Smooth muscle cell of the coronary artery (primary cell): ENCODE measurements at places on chromosomes 3 and 15. TPM values are rescaled to one million over a fixed set of nuclear protein-coding genes. Genes with fewer than 3 reads are reported as not detected.

FOXP1 gene
- 56.7 and 83.2 TPM in 2 replicates for total RNA-seq

GOLGA8H gene
- total RNA-seq: 0.30 TPM in 1 of 2 replicates, not detected in the other

COL8A1 gene
- total RNA-seq: 7.8 and 179 TPM in 2 replicates

FSD2 gene
- under 0.01 TPM in 1 of 2 replicates, not detected in the other for total RNA-seq

SCG3 gene
- total RNA-seq: not detected in 2 replicates

KCNAB1 gene
- total RNA-seq: 0.59 and 2.5 TPM in 2 replicates

YEATS2 gene
- 24.0 and 28.3 TPM in 2 replicates for total RNA-seq

C3orf85 gene
- total RNA-seq: not detected in 2 replicates

CCR3 gene
- 0.94 TPM in 1 of 2 replicates, not detected in the other for total RNA-seq

ZPLD1 gene
- 0.38 TPM in 1 of 2 replicates, not detected in the other for total RNA-seq

CFAP44 gene
- total RNA-seq: 3.2 and 4.3 TPM in 2 replicates

HESX1 gene
- total RNA-seq: 0.15 TPM in 1 of 2 replicates, not detected in the other

CSPG5 gene
- 0.12 and 0.15 TPM in 2 replicates for total RNA-seq

C3orf22 gene
- total RNA-seq: not detected in 2 replicates

PRRT3 gene
- total RNA-seq: 0.70 and 1.3 TPM in 2 replicates

CCDC33 gene
- 0.60 TPM in 1 of 2 replicates, not detected in the other for total RNA-seq

OIP5 gene
- total RNA-seq: 2.2 TPM in 1 of 2 replicates, not detected in the other

ATP2B2 gene
- total RNA-seq: not detected in 2 replicates

PRTG gene
- 0.70 and 2.0 TPM in 2 replicates for total RNA-seq

ERICH6 gene
- 0.08 TPM in 1 of 2 replicates, not detected in the other for total RNA-seq

GRAMD1C gene
- 1.6 and 13.1 TPM in 2 replicates for total RNA-seq
